ENCODE measurements at places on chromosomes 5 and 9. TPM values are rescaled to one million over a fixed set of nuclear protein-coding genes. Genes with fewer than 3 reads are reported as not detected.
A peak's percentile ranks its signal among the peaks of the same experiment; 100 is the strongest.

DNA sequence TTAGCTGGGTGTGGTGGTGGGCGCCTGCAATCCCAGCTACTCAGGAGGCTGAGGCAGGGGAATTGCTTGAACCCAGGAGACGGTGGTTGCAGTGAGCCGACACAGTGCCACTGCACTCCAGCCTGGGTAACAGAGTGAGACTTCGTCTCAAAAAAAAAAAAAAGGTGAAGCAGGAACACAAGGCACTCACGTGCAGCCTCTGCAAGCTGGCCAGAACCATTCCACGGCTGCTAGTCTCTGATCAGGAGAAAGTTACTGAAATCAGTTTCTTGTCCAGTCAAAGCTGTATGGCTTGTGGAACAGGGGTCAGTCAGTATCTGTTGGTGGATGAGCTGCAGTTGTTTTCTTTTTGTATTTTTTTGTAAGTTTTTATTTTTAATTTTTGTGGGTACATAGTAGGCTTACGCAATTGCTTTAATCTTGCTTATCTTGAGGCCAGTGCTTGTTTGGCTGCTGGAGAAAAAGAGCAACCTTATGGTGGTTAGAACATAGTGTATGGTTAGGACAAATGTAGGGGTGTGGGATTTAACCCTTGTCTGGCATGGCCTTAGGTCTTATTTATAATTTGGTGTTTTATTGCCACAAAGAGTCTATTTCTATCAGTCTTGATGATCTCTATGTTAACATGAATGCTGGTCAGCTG lies 32.7 kb upstream of the GTF2H2C start:
- DNase-seq = peak; percentile 36

GRCh38 chr9:36832164-36832795 lies 201.8 kb downstream of the PAX5 start:
- no peak for DNase-seq

GRCh38 chr9:3828495-3828894 lies 302.7 kb upstream of the RFX3 start:
- DNase-seq = no peak

DNA sequence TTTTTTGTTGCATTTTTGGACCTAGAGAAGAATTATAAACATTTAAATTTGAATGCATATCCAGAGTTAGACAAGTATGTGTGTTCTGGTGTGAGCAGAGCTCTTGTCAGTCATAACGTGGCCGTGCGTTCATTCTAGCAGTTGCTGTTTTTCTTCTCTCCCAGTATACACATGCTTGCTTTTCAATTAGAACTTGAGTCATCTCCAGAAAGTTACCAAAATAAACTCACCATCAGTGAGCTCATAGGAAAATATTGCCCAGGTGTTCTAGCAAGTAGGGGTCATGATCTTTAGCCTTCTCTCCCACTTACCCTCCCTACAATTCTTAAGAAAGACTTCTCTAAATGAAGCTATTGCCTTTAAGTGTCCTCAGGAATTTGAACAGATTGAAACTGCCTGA lies 247.5 kb upstream of the TUT7 start:
- peak; percentile 28 for DNase-seq

Gene NDST1
- total RNA-seq = 18.2 TPM

Measured in fibroblast of lung (primary cell).